ENCODE measurements at places on chromosomes 3 and 15. TPM values are rescaled to one million over a fixed set of nuclear protein-coding genes. Genes with fewer than 3 reads are reported as not detected.

TRH gene
- total RNA-seq, result not detected

DNASE1L3 gene
- not detected for total RNA-seq

LYZL4 gene
- not detected for total RNA-seq

PEX5L gene
- not detected for total RNA-seq

TUSC7 gene
- total RNA-seq, result not detected

EFCAB12 gene
- total RNA-seq, result 1.2 TPM

FOXP1 gene
- total RNA-seq, result 13.4 TPM

TMCO5A gene
- total RNA-seq, result not detected

SNX22 gene
- total RNA-seq, result 1.3 TPM

TMEM40 gene
- total RNA-seq, result 0.25 TPM

FES gene
- 0.61 TPM for total RNA-seq

ASB14 gene
- total RNA-seq, result not detected

PAQR5 gene
- 109 TPM for total RNA-seq

NR1I2 gene
- not detected for total RNA-seq

EAF2 gene
- total RNA-seq, result 1.9 TPM

OR5K2 gene
- not detected for total RNA-seq

GRAMD1C gene
- 0.52 TPM for total RNA-seq

CCR4 gene
- total RNA-seq, result 0.05 TPM

SYNPR gene
- total RNA-seq, result not detected

CCDC39 gene
- total RNA-seq, result not detected

ZNF385D gene
- not detected for total RNA-seq

All from A549 treated with dexamethasone at 1 μM for 4 hours (cell line).